ENCODE measurements at places on chromosomes 11 and 22.

DNA sequence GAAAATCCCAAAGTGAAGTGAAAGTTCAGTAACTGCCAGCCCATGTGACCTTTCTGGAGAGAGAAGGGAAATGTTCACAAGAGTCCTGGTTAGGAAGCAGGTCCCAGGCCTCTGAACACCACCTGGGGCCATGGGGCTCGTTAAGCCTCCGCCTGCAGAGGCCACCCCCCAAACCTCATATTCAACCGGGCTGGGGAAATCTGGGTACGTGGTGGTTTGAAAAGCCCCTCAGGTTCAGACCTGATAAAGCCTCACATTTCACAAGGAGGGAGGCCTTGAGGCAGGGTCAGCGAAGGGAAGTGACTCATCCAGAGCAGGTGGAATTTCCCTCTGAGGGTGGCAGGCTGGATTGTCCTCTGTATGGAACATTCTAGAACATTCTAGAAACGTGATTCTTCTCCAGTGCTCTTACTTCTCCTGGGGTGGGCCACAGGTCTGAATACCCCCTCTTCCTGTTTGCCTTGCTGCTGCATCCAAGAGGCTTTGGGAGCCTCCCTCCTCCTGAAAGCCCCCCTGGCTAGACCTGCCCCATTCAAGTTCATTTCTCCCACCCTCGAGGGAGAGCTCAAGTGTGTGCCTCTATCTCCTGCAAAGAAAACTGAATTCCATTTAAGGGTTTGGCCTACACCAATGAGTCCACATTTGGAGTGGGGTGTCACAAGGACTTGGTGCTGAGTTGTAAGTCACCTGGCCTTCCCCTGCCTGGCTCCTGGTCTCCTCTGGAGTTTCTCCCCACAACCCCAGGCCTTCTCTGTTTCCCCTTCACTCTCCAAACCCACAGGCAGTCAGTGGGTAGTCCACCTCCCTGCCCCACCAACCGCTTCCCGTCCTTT lies 6.3 kb downstream of the FXYD2 start:
- DNase-seq: no peak

GRCh38 chr11:9859554-9860305 lies 195.9 kb downstream of the SWAP70 start:
- DNase-seq: no peak

- no peak for DNase-seq
Measured at GRCh38 chr22:32920734-32921133, 119.2 kb downstream of the TIMP3 start.

DNA sequence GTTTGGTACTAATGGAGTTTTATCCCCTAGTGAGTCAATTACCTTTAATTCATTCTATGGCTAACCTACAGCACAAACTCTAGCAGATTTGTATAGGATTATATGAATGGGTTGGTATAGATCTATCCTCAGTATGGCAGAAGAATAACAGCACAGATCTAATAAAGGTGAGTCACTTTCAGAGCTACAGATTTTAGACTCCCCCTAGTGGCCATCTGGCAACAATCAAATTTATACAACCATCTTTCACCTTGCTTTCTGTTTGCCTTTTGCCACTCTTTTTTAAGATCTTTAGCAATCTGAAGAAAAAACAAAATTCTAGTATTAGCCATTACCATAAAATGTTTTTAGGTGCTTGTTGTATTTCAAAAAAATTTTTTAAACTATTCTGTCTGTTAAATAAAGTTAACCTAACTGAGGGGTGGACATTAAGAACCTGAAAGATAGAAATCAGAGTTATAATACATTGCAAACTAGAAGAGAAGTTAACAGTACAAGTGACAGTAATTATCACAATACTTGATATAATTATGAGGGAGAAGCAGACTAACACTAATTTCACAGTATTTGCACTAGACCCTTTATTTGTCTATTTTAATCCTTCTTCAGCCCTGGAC lies 25.8 kb downstream of the DDIAS start:
- DNase-seq: no peak

DNA sequence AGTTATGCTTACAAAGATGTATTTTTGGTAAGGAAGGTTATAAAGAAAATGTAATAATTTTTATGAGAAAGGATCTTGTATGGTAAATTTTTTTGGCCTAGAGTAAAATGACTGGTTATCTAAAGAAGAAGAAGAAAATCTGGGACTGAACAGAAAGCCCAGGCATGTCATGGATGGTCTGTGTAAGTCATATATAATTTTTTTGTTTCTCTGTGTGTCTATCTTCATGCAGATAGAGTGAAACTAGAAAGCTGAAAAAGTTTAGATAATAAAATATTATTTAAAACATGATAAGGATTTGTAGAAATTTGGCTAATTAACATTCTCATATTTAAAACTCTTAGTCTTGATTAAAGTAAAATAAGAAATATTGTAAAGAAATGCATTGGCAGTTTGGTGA lies 27.6 kb upstream of the MPEG1 start:
- DNase-seq: no peak

DNA sequence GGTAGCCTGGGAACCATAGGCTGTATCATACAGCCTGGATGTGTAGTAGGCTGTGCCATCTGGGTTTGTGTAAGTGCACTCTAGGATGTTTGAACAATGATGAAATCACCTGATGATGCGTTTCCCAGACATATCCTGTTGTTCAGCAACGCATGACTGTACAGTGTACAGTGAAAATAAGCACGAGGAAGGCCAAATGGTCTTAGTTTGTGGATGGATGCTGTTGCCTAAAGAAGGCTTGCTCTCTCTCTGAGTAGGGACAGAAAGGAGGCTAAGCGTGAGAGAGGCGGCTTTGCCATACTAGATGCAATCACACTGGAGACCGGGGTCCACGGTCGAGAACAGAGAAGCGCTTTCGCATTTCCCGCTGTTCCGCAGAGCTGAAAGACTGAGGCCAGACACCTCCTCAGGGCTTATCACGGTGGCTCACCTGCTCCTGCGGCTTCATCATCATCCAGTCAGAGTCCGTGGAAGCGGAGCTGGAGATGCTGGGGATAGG lies 27.6 kb upstream of the APLP2 start:
- no peak for DNase-seq

GRCh38 chr11:87116185-87116584 lies 78.5 kb downstream of the TMEM135 start:
- no peak for DNase-seq

DNA sequence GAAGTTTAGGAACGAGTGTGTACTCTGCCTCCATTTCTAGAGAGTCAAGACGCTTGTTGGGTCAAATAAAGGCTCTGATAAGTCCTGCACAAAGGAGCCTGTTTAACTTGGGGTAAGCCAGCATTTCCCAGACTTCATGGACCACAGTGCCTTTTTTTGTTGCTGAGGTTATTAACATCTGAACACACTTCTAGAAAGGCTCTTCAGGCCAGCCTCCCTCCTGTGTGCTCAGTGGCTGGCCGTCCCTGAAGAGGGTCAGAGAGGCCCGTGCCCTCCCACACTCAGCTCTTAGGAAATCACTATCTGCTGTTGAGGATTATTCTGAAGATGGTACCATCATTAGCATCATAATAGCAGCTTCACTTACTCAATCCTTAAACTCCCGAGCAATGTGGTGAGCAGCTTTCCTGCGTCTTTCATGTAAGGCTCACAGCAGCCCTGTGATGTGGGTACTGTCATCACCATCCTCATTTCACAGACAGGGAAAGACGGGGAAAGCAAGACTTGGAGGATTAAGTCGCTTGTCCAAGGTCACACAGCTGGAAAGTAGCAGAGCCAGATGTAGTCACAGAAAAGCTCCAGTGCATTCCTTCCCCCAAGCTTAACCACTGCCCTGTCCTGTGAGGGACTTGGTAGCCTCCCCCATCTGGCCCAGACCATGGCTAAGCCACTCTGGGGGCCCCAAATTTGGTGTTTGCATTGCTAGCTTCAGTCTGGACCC lies 71.3 kb downstream of the TSPAN18 start:
- no peak for DNase-seq

- DNase-seq: no peak
Measured at GRCh38 chr11:57614234-57614772, 16.8 kb downstream of the SERPING1 start.
